ENCODE measurements at places on chromosomes 12 and 14. TPM values are rescaled to one million over a fixed set of nuclear protein-coding genes. Genes with fewer than 3 reads are reported as not detected.

DNA sequence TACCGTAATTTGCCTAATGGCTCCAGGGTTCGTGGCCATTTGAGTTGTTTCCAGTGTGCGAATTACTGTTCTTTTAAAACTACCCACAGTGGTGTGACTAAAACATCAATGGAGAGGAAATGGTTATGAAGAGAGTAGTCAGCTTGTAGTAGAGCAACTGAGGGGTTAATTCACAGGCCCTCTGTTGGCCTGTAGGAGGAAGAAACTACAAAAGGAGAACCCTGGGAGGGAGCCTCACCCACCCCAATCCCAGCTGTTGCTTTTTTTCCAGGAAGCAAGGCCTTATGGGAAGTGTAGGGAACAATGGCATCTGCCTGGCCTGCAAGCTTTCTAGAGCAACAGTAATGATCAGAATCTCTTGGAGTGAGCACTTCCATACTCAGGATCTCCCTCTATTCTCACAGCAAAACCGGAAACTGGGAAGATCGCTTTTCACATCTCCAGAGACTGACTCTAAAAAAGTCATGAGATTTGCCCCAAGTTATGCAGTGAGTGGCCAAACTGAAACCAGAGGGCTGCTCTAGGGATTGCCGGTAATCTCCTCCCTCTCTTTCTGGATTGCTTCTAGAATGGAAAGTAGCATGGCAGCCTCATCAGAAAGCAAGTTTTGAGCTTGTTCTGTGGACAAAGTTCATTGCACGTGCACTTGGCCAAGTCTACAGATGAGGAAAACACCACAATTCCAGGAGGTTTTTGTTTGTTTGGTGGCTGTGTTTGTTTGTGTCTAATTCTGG is 125.3 kb upstream of the PWP1 start:
- DNase-seq, result no peak

The EXOC5 gene
- total RNA-seq, result 83.0 TPM

DNA sequence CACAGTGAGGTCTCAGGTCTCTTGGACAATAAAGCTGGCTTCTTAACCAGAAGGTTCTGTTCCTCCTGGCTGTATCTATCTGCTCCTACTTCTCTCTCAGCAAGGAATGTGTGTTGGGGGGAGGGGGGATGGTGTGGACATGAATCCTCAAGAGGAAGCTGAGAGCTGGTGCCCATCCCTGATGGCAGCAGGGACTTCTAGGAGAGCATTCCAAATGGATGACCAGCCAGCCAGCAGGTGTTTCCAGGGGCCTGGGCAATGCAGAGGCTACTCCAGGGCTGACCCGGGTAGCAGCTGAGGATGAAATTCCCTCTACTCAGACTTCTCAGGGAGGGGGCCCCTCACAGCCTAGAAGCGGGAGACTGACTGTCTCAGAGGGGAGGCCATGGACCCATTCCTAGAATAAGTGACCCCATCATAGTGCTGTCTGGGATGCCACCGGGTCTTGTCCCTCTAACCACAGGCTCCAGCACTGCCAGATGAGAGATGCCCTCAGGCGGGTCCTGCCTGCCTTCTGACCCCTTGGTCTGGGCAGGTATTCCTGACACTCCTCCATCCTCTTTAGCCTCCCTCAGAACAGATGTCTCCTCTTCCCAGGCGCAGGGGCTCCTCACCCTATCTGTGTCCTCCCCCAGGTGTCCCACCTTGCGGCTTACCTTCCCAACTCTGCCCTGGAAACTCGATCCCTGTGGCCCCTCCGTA is 1.2 kb downstream of the RAB15 start:
- no peak for DNase-seq

GRCh38 chr14:22036541-22037239 is 363.1 kb upstream of the OR4E1 start:
- no peak for DNase-seq

The PAX9 gene
- total RNA-seq, result not detected

- peak; percentile 9 for DNase-seq
Measured at GRCh38 chr14:62957562-62957961, 87.7 kb downstream of the KCNH5 start.

DNA sequence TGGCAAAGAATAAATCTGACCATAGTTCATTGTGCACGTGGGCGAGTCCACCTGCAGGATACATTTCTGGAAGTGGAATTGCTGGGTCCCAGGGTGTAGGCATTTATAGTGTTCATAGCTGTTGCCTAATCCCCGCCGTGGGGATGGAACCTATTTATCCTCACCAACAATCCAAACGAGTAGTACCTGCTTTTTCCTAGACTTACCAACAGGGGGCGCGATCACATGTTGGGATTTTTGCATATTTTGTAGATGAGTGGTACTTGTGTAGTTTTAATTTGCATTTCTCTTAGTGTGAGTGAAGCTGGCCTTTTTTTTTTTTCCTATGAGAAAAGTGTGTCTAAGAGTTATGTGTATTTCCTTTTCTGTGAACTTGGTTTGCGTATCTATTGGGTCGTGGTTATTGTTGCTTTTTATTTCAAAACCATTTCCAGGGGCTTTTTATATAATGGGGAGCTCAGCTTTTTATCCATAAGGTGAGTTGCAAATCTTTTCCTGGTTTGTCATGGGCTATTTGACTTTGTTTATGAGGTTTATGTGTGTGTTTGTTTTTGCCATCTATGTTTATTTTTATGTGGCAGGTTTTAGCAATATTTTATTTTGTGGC is 67.2 kb downstream of the CCDC92 start:
- peak; percentile 76 for DNase-seq

GRCh38 chr12:64544371-64545080 is 65.8 kb upstream of the RASSF3 start:
- no peak for DNase-seq

DNA sequence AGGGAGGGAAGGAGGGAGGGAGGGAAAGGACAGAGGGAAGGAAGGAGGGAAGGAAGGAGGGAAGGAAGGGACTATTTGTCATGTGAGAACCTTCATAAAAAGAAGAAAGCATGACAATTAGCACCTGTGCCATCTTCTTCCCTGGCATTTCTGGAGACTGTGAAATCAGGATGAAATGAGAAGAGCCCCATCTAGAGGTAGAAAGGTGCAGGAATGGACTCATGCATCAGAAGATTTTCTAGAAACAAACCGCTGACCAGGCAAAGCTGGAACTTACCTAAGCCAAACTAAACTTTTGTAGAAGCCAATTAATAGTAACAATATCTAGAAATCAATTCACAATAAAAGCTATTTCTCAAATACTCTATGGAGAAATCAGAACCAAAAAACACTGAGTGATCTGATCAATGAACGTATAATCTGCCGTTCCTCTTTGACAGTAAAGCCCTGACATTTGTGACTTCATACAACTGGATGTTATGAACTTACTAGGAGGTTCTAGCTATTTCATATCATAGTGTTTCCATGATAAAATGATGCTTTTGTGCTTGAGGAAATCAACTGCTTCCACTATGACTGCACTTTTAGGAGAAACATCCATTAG is 24.4 kb upstream of the CRACR2A start:
- DNase-seq, result peak; percentile 45

The TMEM121 gene
- 8.4 TPM for total RNA-seq

GRCh38 chr14:69501423-69501838 is 16.9 kb downstream of the PLEKHD1 start:
- no peak for DNase-seq

- DNase-seq, result peak; percentile 84
Measured at GRCh38 chr12:62834971-62835547, 99.9 kb downstream of the PPM1H start.

The CMA1 gene
- not detected for total RNA-seq

GRCh38 chr12:32893458-32893857 is 3.1 kb downstream of the PKP2 start:
- peak; percentile 46 for DNase-seq

GRCh38 chr12:30361145-30361544 is 334.5 kb downstream of the IPO8 start:
- DNase-seq, result no peak

The BICDL1 gene
- total RNA-seq, result 15.5 TPM
